ENCODE measurements at places on chromosomes 1 and 21. TPM values are rescaled to one million over a fixed set of nuclear protein-coding genes. Genes with fewer than 3 reads are reported as not detected.

TMCO2 gene
- not detected for total RNA-seq

KLHL12 gene
- total RNA-seq = 21.5 TPM

VHLL gene
- total RNA-seq = not detected

RNF186 gene
- 0.16 TPM for total RNA-seq

ARHGEF10L gene
- 28.3 TPM for total RNA-seq

FAM3B gene
- 23.3 TPM for total RNA-seq

HHIPL2 gene
- 0.08 TPM for total RNA-seq

SERPINC1 gene
- total RNA-seq = 0.32 TPM

GRIK1 gene
- total RNA-seq = not detected

REN gene
- total RNA-seq = not detected

KRTAP11-1 gene
- total RNA-seq = not detected

ATP1A1 gene
- total RNA-seq = 371 TPM

SLC37A1 gene
- total RNA-seq = 13.9 TPM

TIE1 gene
- 4.1 TPM for total RNA-seq

PLCH2 gene
- total RNA-seq = 21.0 TPM

PGLYRP4 gene
- 14.5 TPM for total RNA-seq

NBPF4 gene
- 0.08 TPM for total RNA-seq

OR1C1 gene
- not detected for total RNA-seq

TSPAN1 gene
- total RNA-seq = 4.7 TPM

TMEM125 gene
- total RNA-seq = 10.8 TPM

CRYBG2 gene
- 111 TPM for total RNA-seq

DNASE2B gene
- not detected for total RNA-seq

SMPDL3B gene
- 1.8 TPM for total RNA-seq

PLEKHN1 gene
- 26.4 TPM for total RNA-seq

Measured in esophagus mucosa (tissue), 1 donor.